ENCODE measurements at places on chromosomes 2 and 18.
A peak's percentile ranks its signal among the peaks of the same experiment; 100 is the strongest.

DNA sequence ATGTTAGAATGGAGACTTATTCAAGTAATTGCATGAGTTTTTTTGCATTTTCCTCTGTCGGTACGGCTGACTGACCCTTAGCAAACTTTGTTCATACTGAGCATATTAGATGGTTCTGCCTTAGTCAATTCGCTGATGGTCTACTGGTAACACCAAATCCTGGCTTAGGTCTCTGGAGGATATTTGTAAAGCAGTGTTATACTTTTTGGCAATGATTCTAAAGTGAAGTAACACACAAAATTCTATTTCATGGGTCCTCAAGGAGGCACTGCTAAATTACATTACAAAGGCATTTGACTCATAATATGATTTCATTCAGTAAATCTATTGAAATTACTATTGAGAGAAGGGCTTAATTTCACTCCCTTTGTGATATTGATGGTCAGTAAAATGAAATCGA, 246.8 kb upstream of the RASGRP3 start:
- no peak for DNase-seq

DNA sequence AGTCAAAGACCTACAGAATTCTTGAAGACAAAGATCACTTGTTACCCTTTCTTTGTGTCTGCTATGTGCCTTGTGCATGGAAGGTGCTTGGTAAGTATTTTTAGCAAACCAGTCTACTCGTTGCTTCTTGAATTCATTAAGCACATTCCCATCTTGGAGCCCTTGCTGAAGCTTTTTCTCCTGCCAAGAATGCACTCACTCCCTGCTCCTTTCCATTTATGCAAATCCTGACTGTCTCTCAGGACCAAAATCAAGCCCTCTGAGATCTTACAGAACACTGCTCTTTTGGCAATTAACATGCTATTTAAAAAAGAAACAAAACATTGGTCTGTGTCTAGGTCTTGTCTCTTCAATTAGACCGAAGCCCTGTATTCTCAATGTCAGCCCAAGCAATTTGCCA, 75.8 kb downstream of the CLHC1 start:
- no peak for DNase-seq

GRCh38 chr2:227860221-227860641, 11.2 kb upstream of the DAW1 start:
- no peak for DNase-seq

DNA sequence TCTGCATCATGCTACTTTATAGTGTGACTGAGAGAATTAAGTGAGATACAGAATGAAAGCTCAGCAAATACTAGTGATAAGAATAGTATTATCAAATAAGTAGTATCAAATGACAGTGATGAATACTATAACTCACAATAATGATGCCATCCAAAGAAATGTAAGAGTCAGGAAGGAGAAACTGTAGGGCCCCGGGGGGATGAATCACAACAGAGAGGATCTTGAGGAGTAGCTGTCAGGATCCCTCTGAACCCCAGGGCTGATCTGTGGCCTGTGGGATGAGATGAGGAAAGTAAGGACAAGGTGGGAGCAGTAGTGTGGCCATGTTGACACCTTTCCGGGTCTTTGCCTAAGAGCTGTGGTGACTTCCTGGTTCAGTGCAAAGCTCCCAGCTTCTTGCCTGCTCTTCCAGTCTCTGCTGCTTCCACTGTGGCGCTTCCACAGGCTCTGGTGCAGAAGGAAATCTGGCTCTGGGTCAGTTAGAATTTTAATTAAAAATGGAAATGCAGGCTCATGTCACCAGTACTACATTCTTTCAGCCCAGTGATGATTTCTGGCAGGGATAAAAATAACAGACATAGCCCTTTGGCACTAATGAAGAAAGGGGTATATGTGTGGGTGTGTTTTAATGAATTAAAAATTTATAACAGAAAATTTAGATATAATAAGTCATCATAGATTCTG, 166.9 kb downstream of the MYO3B start:
- DNase-seq: no peak

GRCh38 chr2:239927424-239927981, 97.6 kb downstream of the NDUFA10 start:
- no peak for DNase-seq

GRCh38 chr18:71485611-71486010, 1058.5 kb downstream of the CBLN2 start:
- no peak for DNase-seq

- DNase-seq: no peak
Measured at GRCh38 chr2:171807831-171808393, 86.1 kb downstream of the SLC25A12 start.

DNA sequence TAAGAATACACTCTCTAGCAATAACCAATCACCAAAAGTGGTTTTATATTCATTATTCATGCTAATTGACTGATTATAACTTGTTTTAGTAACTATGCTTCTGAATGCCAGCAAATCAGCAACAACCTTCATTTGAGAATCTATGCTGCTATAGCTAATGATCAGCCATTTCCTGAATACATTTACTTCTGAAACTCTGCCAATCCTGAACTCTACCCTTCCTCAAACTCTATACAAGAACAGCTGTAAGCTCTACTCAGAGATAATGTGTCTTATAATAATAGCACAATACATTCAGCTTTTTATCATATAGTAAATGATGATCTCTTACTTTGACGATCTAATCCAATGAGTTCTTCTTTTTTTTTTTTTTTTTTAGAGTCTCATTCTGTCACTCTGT, 85.7 kb upstream of the EPAS1 start:
- no peak for DNase-seq

- DNase-seq: no peak
Measured at GRCh38 chr2:54480025-54480424, 23.9 kb downstream of the SPTBN1 start.

GRCh38 chr2:33505966-33506365, 29.5 kb downstream of the RASGRP3 start:
- no peak for DNase-seq

DNA sequence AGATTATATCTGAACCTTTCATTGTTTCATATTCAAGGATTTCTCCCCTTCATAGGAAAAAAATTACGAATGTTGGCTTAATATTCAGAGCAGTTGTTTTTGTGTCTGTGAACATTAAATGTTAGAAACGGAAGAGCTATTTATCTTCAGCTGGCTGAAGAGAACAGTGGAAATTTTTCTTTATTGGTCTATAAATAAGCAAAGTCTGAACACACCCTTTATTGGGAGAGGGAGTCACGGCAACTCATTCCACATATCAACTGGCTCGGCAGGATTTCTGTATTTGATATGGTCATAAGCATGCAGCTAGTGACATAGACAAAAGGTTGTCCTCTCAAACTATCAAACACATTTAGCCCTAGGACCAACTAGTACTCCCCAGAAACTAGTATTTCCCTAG, 468.4 kb upstream of the HNRNPA3 start:
- DNase-seq: no peak

DNA sequence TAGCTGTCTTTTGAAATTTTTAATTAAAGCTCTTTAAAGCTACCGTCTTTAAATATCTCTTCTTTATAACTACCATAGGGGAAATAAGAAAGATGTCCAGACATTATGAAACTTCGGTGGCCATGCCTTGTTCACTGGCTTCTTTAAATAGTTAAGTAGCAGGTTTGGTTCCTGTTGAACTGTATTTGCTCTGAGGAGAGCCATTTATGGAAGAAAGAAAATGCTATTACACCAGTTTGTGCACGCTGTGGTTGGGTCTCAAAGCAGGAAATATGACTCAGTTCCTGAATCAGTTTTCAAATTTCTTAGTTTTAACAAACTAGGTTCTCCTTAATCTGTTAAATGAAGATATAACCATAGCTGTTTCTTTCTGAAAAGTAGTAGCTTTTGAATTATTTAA, 12.2 kb downstream of the ARPC2 start:
- DNase-seq: no peak

GRCh38 chr2:185208261-185208660, 530.3 kb upstream of the FSIP2 start:
- no peak for DNase-seq

- no peak for DNase-seq
Measured at GRCh38 chr2:120394764-120395163, 48.8 kb downstream of the INHBB start.

DNA sequence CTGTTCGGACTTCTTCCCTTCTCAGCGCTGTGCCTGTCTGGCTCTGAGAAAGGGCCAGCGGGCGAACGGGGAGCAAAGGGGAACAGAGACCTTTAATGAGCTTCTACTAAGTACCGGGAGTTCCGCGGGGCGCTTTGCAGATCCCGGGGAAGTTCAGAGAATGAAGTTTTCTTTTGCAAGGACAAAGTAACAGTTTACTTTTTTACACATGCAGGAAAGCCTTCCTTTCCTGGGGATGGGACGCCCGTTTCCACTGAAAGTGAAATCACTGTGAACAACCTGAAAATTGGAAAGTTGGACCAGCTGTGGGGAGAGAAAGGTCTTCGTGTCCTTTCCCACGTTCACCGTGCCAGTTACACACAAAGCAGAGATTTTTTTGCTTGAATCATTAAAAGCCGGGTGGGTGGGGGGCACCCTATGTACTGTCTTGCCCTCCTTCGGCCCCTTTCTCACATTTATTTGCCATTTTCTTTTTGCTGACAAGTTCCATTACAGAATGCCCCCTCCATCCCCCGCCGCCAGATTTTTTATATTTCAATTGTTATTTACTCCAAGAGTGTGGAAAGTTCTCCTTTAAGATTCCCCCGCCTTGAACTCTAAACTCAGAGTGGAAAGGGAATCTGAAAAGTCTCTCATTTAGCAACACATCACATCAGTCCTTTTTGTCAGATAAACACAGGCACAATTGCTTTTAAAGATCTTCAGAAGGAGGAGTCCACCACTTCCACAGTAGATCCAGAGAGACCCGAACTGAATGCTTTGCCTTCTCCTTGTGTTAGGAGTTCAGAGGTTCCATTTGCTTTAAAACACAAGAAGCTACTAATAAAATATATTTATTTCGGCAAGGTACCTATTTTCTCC, 1.1 kb upstream of the FN1 start:
- DNase-seq: no peak

GRCh38 chr2:102273619-102274211, 37.6 kb upstream of the IL1RL1 start:
- DNase-seq: no peak

DNA sequence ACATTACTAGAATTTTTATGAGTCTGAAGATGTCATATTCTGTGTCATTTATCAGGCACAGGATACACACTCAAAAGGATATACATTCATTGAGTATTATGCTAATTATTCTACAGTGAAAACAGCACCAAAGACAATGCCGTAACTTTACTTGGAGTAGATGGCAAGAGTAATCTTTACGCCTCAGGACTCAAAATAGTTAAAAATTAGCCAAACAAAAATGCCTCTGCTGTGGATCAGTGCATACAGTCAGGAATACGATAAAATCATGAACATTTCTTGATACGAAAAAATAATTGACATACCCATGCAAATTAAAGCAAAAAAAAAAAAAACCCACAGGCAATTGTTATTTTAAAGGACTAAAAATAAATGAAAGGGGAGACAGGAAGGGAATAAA, 129.7 kb downstream of the NETO1 start:
- no peak for DNase-seq

GRCh38 chr18:22391407-22392345, 26.0 kb downstream of the CTAGE1 start:
- no peak for DNase-seq

DNA sequence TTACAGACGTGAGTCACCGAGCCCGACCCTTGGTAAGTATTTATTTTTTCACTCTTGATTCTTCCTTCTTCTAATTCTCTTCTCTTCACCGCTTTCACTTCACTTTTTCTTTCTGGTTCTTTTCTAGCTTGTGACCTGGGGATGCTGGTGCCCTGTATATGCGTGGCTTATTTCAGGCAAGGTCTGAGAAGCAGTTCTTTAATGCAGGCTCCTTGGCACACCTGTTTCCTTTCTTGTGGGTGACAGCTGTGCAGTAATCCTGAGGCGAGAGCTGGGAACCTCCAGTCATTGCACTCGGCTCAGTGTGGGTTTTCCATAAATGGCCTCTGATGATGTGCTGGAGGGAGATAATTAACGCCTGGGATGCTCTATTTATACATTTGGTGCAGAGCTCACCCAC, 193.8 kb downstream of the TSN start:
- DNase-seq: no peak

- DNase-seq: no peak
Measured at GRCh38 chr18:51235009-51235789, 37.7 kb upstream of the MEX3C start.

GRCh38 chr2:240593026-240593702, 6.6 kb downstream of the CAPN10 start:
- peak; percentile 37 for DNase-seq

DNA sequence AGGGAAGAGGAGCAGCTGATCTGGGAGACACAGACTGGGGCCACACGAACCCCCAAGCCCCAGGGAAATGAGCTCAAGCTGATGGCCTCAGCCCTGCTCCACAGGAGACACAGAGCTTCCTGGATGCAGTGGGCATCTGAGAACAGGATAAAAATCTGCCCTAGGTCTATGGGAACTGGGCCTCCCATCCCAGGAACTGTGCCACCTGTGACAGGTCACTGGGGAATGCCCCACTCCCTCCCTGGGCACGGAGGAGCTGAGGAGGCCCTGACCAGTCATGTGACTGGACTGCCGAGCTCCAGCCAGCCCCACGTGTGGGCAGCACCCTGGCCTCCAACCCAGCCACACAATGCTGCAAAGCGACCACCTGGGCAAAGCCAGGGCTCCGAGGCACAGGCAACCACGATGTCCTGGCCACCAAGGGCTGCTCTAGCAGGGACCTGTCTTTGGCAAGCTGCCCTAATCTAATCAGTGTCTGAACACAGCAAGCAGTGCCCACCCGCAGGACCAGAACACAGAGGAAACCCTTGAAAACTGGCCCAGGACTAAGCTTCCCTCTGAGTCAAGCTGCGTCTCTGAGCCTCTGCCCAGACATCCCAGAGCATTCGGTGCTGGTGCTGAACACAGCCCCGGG, 57.8 kb upstream of the ID2 start:
- DNase-seq: no peak

GRCh38 chr2:219455581-219455980, 20.9 kb downstream of the SPEG start:
- DNase-seq: no peak

- no peak for DNase-seq
Measured at GRCh38 chr2:219306047-219306446, 3.2 kb downstream of the PTPRN start.

- no peak for DNase-seq
Measured at GRCh38 chr18:57789759-57790158, 13.4 kb downstream of the ATP8B1 start.

DNA sequence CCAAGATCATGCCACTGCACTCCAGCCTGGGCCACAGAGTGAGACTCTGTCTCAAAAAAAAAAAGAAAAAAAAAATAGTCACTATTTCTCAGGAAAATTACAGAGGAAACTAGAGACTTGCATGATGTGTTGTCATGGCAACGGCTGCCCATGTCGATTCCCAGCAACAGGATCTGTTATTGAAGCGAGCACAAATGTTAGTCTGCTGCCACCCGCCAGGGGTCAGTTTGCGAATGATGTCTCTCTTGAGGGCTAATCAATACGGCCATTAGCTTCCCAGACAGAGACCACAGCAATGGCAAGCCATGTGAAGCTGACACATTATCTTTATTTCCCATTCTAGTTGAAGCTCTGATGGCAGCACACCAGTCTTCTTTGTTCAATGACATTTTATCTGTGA, 32.4 kb upstream of the ACYP2 start:
- no peak for DNase-seq

GRCh38 chr2:74540291-74540690, 10.6 kb downstream of the HTRA2 start:
- DNase-seq: no peak
